ENCODE measurements at places on chromosomes 7 and 10.
A peak's percentile ranks its signal among the peaks of the same experiment; 100 is the strongest.

- no peak for DNase-seq
These were observed 14.5 kb upstream of the GNA12 start for GRCh38 chr7:2858621-2859020.

DNA sequence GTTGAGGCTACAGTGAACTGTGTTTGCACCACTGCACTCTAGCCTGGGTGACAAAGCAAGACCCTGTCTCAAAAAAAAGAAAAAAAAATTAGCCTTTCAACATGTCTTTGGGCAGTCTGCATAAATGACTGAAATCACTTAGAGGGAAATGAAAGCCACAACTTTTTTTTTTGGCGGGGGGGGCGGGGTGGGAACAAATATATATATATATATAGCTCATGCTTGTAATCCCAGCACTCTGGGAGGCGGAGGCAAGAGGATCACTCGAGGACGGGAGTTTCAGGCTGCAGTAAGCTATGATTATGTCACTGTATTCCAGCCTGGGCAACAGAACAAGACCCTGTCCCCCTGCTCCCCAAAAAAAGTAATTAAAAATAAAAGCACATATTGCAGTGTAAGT is 23.4 kb upstream of the MICU1 start:
- DNase-seq = no peak

- DNase-seq = no peak
These were observed 20.9 kb upstream of the JAKMIP3 start for GRCh38 chr10:132044803-132045202.

GRCh38 chr7:47748041-47748440 is 166.1 kb upstream of the TNS3 start:
- DNase-seq = no peak

DNA sequence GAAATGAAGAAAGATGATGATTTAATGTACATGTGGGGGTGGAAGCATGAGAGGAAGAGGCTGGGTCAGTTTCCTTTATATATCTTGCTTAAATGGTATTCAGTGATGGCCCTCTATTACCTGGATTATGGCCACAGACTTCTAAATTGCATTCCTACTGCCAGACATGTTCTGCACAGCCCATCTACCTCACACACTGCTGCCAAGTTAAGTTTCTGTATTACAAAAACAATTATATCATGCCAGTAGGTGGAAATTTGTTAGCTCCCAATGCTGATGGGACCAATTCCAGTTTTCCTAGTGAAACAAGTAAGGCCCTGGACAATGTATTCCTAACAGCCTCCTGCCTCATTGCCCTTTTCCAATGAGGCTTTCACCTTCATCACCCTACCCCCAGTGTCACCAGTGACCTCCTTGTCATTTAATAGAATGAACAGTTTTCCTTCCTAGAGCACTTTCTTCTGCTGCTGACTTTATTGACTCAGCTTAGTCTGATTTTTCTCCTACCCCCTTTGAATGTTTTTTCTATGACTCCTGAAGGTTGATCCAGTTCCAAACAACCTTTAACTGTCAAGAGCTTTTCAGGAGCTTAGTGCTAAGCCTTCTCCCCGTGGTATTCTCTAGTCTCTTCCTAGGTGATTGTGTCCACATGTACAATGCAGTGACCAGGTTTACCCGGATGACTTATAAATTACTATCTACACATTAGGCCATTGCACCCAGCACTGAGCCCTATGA is 316.6 kb upstream of the ANKRD30A start:
- DNase-seq = no peak

GRCh38 chr7:134254311-134254710 is 62.4 kb downstream of the SLC35B4 start:
- DNase-seq = no peak

- DNase-seq = no peak
These were observed 13.3 kb downstream of the MAP3K8 start for GRCh38 chr10:30447125-30447799.

GRCh38 chr10:36423821-36424248 is 701.6 kb upstream of the ANKRD30A start:
- DNase-seq = no peak

GRCh38 chr7:155794196-155794595 is 18.1 kb downstream of the SHH start:
- no peak for DNase-seq

- DNase-seq = no peak
These were observed 5.3 kb upstream of the CACNB2 start for GRCh38 chr10:18134921-18135320.

- DNase-seq = no peak
These were observed 9.2 kb downstream of the MICU1 start for GRCh38 chr10:72616716-72617115.

DNA sequence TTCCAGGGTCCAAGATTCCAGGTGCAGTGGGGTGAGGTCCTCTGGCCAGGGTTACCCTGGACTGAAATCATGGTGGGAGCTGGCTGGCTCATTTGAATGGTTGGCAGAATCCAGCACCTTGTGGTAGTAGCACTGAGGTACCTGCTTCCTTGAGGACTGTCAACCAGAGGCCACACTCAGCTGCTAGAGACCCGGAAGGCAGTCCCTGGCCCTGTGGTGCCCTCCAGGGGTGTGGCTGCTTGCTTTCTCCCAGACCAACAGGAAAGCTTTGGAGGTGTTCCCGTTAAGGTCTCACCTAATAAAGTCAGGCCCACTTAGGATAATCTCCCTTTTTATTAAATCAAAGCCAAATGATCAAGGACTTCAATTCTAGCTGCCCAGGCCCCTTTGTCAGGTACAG is 107.7 kb upstream of the GDF10 start:
- DNase-seq = no peak

GRCh38 chr10:101687071-101687658 is 7.8 kb downstream of the FBXW4 start:
- DNase-seq = no peak

DNA sequence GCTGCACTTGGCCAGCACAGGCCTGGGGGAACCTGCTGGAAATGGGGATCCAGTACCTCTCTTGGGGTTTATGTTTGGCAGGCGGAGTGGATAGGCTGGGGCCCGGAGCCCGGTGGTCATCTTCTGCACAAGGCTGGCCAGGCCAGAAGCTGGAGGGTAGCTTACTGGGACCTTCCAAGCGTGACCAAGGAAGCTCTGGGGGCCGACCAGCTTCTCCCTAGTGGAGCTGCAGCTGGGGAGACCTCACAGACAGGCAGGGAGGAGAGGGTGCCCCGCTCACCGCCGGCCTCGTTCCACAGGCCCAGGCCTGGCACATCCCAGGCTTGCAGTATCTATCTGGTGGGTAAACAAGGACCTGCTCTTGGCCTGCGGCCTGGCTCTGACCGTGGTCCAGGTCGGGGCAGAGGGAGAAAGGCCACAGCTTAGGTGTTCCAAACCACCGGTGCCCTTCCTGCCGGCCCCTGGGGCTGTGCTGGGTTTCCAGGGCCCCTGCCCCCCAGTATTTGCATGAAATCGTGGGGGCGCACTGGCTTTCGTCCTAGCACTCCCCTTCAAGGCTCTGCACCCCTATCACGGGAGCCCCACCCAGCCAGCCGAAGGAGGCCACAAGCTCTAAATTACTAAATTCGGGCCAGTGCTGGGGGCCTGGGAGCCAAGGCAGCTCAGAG is 1.5 kb upstream of the ELFN1 start:
- no peak for DNase-seq

DNA sequence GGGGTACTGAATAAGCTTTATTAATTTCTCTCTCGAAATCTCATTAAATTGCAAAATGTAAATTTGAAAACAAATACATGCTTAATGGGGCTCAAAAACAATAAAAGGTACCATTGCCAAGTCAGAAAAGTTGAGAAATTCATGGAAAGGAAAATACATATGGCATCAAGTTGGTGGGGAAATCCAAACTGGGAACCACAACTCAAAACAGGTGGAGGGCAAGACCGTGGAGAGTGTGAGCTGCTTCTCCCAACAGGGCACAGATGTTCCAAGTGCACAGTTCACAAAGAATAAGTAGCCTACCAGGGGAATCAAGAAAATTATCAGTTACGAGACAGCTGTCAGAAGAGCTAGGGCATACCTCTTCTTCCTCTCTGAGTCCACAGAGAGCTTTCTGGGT is 26.6 kb downstream of the MKX start:
- DNase-seq = no peak

- DNase-seq = peak; percentile 34
These were observed 33.2 kb downstream of the GNAT3 start for GRCh38 chr7:80478683-80479082.

- peak; percentile 90 for DNase-seq
These were observed at the start of gene ANKRD1 for GRCh38 chr10:90920986-90921666. TSS of gene ANKRD1 (minus strand) at chr10:90921087. CDS start at chr10:90921027, 60 bp downstream.

- no peak for DNase-seq
These were observed 3.7 kb downstream of the AP5Z1 start for GRCh38 chr7:4779118-4779517.

DNA sequence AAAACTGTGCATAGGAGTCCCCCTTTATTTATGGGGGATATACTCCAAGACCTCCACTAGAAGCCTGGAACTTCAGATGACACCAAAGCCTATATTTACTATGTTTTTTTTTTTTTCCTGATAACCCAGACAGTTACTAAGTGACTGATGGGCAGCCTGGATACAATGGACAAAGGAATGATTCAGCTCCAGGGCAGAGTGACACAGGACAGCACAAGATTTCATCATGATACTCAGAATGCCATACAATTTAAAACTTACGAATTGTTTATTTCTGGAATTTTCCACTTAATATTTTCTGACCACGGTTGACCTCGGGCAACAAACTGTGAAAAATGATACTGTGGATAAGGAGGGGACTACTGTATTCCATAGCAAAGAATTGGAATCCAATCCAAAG is 843.6 kb downstream of the PCDH15 start:
- no peak for DNase-seq
